ENCODE measurements at places on chromosomes 3 and 15.

DNA sequence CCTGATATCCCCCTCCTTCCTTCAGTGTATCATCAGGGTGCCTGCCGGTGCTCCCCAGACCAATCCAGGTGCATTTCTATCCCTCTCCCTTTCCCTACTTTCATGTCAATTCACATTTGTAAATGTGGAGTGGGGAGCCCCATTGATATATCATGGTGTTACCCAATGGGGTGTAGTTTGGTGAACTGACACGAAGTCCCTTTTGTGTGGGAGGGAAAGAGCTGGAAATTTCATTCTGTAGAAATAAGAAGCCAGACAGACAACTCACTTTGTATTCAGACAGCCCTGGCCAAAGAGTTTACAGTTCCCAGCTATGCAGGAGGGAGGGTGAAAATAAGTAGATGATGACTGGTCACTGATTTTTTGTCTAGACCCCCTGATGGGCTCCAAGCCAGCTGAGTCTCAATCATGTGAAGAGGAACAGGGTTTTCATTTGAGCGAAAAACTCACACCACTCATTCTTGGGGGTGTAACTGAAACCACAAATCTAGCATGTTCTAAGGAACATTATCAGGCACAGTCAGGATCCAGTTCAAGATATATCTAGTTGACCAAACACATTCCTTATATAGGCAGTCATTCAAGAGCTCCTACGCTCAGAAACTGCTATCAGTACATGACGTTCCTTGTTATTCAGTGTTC, 58.9 kb downstream of the LMCD1 start:
- DNase-seq: no peak

- peak; percentile 41 for DNase-seq
Observed at GRCh38 chr3:143016321-143016972, 15.1 kb downstream of the U2SURP start.

GRCh38 chr3:58581328-58582091, 4.3 kb upstream of the FAM107A start:
- DNase-seq: peak; percentile 59

DNA sequence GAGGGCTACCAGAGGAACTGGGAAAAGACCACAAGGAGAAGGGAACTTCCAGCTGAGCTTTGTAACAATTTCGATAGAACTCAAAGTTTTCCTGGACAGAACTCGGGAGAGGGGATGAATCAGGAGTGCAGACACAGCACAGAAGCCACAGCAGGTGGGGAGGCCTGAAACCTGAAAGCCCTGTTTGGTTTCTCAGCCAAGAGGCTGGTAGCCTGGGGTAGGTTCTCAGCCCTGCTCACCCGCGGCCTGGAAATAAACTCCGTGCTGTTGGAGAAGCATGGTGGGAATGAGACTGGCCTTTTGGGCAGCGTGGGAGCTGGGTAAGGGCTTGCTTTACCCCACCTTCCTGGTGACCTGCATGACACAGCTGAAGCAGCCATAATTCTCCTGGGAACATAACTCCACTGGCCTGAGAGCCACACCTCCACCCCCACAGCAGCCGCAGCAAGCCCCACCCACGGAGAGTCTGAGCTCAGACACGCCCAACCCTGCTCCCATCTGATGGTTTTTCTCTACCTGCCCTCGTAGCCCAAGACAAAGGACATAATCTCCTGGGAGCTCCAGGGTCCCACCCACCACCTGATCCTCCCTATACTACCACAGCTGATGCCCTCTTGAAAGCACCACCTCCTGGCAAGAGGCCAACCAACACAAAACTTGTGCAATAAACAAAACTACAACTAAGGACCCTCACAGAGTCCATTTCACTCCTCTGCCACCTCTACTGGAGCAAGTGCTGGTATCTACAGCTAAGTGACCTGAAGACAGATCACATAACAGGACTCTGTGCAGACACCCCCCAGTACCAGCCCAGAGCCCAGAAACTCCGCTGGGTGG, 52.5 kb upstream of the CHRM5 start:
- no peak for DNase-seq

- no peak for DNase-seq
Observed at GRCh38 chr3:163561151-163561550, 1517.1 kb downstream of the SI start.

DNA sequence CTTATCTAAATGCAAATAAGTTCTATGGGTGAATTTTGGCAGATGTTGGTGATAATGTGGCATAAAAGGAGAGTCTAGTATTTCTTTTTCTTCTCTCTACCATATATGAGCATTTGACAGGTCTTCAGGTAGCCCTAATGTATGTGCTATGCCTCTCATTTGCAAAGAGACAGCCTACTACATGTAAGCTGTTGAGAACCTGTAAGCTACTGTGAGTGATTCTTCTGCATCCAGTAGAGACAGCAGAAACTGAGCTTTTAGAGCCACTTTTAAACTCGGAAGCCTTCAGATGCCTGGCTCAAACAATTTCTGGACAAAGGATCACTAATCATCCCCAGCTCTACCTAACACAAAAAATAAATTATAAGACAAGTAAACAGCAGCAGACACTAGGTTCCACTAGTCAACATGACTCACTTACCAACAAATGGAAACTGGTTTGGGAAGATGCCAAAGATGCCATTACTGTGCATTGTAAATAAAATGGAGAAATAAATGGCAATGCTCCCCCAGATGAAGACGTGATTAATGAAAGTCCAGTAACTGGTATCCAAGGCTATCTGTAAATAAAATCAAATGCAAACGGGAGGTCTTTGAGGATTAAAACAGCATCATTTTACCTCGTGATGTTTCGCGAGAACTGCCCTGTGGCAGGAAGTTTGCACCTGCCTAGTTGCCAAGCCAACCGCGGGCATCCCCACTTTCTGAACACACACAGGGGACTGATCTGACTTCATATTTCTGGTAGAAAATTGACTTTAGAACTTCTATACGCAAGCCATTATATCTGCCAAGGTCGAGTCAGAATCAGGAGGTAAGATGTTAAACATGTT, 245.3 kb downstream of the DTWD1 start:
- no peak for DNase-seq

- no peak for DNase-seq
Observed at GRCh38 chr3:189165092-189165612, 6.6 kb upstream of the TPRG1 start.

DNA sequence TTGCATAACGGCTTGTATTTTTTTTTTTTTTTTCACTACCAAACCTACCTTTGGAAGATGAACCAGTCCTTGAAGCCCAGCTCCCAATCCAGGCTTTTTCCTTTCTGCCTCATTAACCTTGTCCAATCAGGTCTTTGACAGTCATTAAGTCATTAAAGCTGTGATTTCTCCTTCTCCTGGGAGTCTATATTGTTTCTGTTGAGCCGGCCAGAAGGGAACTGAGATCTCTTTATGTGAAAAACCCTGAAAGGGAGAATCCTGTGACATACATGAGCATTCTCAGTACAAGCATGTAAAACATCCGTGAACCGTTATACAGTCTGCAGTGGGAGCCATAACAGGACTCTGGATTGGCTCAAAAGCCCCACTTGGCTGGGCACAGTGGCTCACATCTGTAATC, 40.0 kb downstream of the ZNF589 start:
- no peak for DNase-seq

GRCh38 chr3:122052968-122053367, 2.2 kb upstream of the CD86 start:
- DNase-seq: no peak

- DNase-seq: no peak
Observed at GRCh38 chr15:39591896-39592315, 11.0 kb downstream of the THBS1 start.
